ENCODE measurements at places on chromosomes 2 and 18. TPM values are rescaled to one million over a fixed set of nuclear protein-coding genes. Genes with fewer than 3 reads are reported as not detected.

The AP1S3 gene
- 4.5 TPM for total RNA-seq

The FAM110C gene
- total RNA-seq = 1.3 TPM

- H3K4me3 ChIP-seq = no peak overlapping the region
- no peaks in the 10 kb centered on the region for H3K27me3 ChIP-seq
- no peaks in the 10 kb centered on the region for H3K36me3 ChIP-seq
- DNase-seq = no peak
Measured at GRCh38 chr18:21298351-21298750, 56.3 kb downstream of the GREB1L start.

The KLHL41 gene
- not detected for total RNA-seq

The CELF4 gene
- total RNA-seq = not detected

GRCh38 chr2:46794693-46795317 is 120.8 kb downstream of the MCFD2 start:
- no peaks in the 10 kb centered on the region for H3K36me3 ChIP-seq
- no peak overlapping the region for H3K27ac ChIP-seq
- DNase-seq = no peak
- no peaks in the 10 kb centered on the region for H3K4me1 ChIP-seq
- H3K27me3 ChIP-seq = no peaks in the 10 kb centered on the region
- no peak overlapping the region for H3K4me3 ChIP-seq

- DNase-seq = peak; percentile 58
- peak overlapping the region; percentile 97 for H3K4me3 ChIP-seq
- peaks cover 9% of the 10 kb centered on the region for H3K4me1 ChIP-seq
- peaks cover 5% of the 10 kb centered on the region for H3K36me3 ChIP-seq
Measured at GRCh38 chr2:86623043-86623493, 597 bp downstream of the RNF103 start.

DNA sequence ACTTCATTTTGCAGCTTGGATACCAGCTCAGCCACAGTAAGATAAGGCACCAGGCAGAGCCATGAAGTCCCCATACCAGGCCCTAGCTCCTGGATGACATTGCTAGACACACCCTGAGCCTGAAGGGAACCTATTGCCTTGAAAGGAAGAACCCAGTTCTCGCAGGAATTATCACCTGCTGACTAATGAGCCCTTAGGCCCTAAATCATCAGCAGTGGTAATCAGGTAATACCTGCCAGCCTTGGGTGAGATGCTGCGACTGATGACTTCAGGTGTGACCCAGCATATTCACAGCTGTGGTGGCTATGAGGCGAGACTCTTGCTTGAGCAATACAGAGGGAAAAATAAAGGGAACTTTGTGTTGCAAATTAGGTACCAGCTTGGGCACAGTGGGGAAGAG is 24.9 kb downstream of the CLK1 start:
- no peaks in the 10 kb centered on the region for H3K4me1 ChIP-seq
- no peaks in the 10 kb centered on the region for H3K27me3 ChIP-seq
- no peak overlapping the region for H3K4me3 ChIP-seq
- no peak for DNase-seq
- no peaks in the 10 kb centered on the region for H3K36me3 ChIP-seq
- no peak overlapping the region for H3K27ac ChIP-seq

GRCh38 chr18:6652098-6652497 is 77.4 kb upstream of the ARHGAP28 start:
- H3K27ac ChIP-seq = no peak overlapping the region
- DNase-seq = no peak
- H3K27me3 ChIP-seq = no peaks in the 10 kb centered on the region
- no peak overlapping the region for H3K4me3 ChIP-seq
- H3K4me1 ChIP-seq = no peaks in the 10 kb centered on the region

DNA sequence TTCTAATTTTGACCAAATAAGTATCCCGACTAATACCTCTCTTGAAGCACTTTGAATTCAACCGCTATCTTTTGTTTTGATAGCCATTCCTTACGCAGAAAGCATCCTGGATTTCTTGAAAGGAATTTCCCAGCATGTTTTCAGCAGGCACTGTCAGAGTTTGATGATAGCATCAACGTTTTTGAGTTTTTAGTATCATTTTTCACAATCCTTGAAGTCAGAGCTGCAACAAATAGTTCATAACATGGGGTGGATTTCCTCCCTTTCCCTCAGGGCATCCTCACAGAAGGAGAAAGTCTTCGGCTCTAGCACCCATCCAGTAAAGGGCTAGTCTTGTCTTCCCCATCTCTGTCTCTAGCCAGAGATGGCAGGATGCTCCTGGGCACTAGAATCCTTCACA is 46.2 kb downstream of the ANKRD44 start:
- H3K27me3 ChIP-seq = no peaks in the 10 kb centered on the region
- no peak overlapping the region for H3K4me3 ChIP-seq
- H3K4me1 ChIP-seq = peaks cover 53% of the 10 kb centered on the region
- peak overlapping the region; percentile 47 for H3K27ac ChIP-seq
- no peaks in the 10 kb centered on the region for H3K36me3 ChIP-seq
- no peak for DNase-seq

The CNGA3 gene
- not detected for total RNA-seq

- H3K4me1 ChIP-seq = no peaks in the 10 kb centered on the region
- no peak overlapping the region for H3K27ac ChIP-seq
- H3K27me3 ChIP-seq = no peaks in the 10 kb centered on the region
- H3K4me3 ChIP-seq = no peak overlapping the region
- no peak for DNase-seq
- H3K36me3 ChIP-seq = no peaks in the 10 kb centered on the region
Measured at GRCh38 chr2:131584380-131584779, 56.7 kb downstream of the CCDC74A start.

GRCh38 chr2:210617732-210618330 is 61.4 kb downstream of the CPS1 start:
- no peaks in the 10 kb centered on the region for H3K4me1 ChIP-seq
- H3K4me3 ChIP-seq = no peak overlapping the region
- H3K27ac ChIP-seq = no peak overlapping the region
- H3K27me3 ChIP-seq = no peaks in the 10 kb centered on the region

- DNase-seq = no peak
- no peaks in the 10 kb centered on the region for H3K36me3 ChIP-seq
- H3K4me1 ChIP-seq = no peaks in the 10 kb centered on the region
- no peak overlapping the region for H3K4me3 ChIP-seq
- H3K27me3 ChIP-seq = no peaks in the 10 kb centered on the region
Measured at GRCh38 chr18:76130845-76131244, 364.2 kb downstream of the ZNF516 start.

- H3K27me3 ChIP-seq = no peaks in the 10 kb centered on the region
- H3K27ac ChIP-seq = no peak overlapping the region
- H3K4me1 ChIP-seq = no peaks in the 10 kb centered on the region
Measured at GRCh38 chr2:219857751-219858150, 230.3 kb downstream of the SLC4A3 start.

DNA sequence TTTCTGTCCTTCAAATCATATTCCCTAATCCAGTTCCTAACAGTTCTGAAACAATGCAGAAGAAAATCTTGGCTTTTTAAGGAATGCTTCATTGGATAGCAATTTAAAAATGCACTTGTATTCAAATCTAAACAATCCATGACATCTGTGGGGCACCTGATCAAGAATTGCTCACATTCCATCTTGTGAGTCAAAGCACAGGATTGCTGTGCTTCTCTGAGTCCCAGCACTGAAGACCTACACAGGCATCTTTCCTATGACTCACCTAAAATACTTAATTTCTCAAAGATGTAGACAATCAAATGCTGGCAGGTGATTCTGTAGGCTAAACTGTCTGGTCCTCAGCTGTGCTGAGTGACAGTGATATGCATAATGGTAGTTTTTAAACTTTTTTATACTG is 10.1 kb upstream of the ATP8B1 start:
- no peaks in the 10 kb centered on the region for H3K36me3 ChIP-seq
- no peak for DNase-seq
- no peaks in the 10 kb centered on the region for H3K4me1 ChIP-seq
- no peaks in the 10 kb centered on the region for H3K27me3 ChIP-seq

- no peaks in the 10 kb centered on the region for H3K36me3 ChIP-seq
- no peak overlapping the region for H3K4me3 ChIP-seq
- no peaks in the 10 kb centered on the region for H3K4me1 ChIP-seq
- DNase-seq = no peak
Measured at GRCh38 chr2:63692002-63692606, 103.3 kb downstream of the MDH1 start.

- H3K36me3 ChIP-seq = no peaks in the 10 kb centered on the region
- no peak overlapping the region for H3K4me3 ChIP-seq
- DNase-seq = no peak
- H3K4me1 ChIP-seq = no peaks in the 10 kb centered on the region
- no peak overlapping the region for H3K27ac ChIP-seq
- no peaks in the 10 kb centered on the region for H3K27me3 ChIP-seq
Measured at GRCh38 chr2:173657996-173658717, 303.5 kb downstream of the CDCA7 start.

The CRYGC gene
- total RNA-seq = not detected

DNA sequence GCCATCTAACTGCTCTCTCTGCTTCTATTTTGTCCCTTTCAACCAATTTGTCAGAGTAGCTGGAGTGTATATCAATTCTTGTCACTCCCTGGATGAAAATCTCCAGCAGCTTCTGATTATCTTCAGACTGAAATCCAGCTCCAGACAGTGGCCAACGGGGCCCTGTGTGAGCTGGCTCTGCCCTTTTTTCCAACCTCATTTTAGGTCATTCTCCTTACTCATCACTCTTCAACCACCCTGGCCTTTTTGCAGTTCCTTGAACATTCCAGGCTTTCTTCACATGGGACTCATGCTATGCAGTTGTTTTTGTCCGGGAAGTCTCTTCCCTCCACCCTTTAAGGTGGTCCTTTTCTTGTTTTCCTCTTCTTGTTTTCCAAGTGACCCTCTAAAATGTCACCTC is 15.4 kb upstream of the FAP start:
- no peaks in the 10 kb centered on the region for H3K36me3 ChIP-seq
- DNase-seq = no peak
- no peaks in the 10 kb centered on the region for H3K27me3 ChIP-seq

The GBX2 gene
- not detected for total RNA-seq

- DNase-seq = no peak
- no peaks in the 10 kb centered on the region for H3K36me3 ChIP-seq
- no peak overlapping the region for H3K27ac ChIP-seq
- H3K4me1 ChIP-seq = no peaks in the 10 kb centered on the region
- no peak overlapping the region for H3K4me3 ChIP-seq
Measured at GRCh38 chr2:45957533-45958227, 306.2 kb downstream of the PRKCE start.

GRCh38 chr2:71517851-71518250 is 64.5 kb downstream of the DYSF start:
- H3K27ac ChIP-seq = no peak overlapping the region
- H3K4me1 ChIP-seq = no peaks in the 10 kb centered on the region
- H3K4me3 ChIP-seq = no peak overlapping the region
- no peaks in the 10 kb centered on the region for H3K27me3 ChIP-seq
- no peak for DNase-seq

GRCh38 chr18:10336749-10337350 is 117.6 kb upstream of the APCDD1 start:
- no peaks in the 10 kb centered on the region for H3K36me3 ChIP-seq
- H3K27me3 ChIP-seq = no peaks in the 10 kb centered on the region
- H3K27ac ChIP-seq = no peak overlapping the region
- H3K4me3 ChIP-seq = no peak overlapping the region

GRCh38 chr2:164285576-164285975 is 335.7 kb downstream of the GRB14 start:
- H3K36me3 ChIP-seq = no peaks in the 10 kb centered on the region
- H3K27me3 ChIP-seq = no peaks in the 10 kb centered on the region
- H3K27ac ChIP-seq = no peak overlapping the region
- no peak for DNase-seq
- no peak overlapping the region for H3K4me3 ChIP-seq

- no peak for DNase-seq
Measured at GRCh38 chr2:199025146-199025545, 432.6 kb downstream of the SATB2 start.

GRCh38 chr2:236688563-236689392 is 119.2 kb downstream of the ACKR3 start:
- H3K27me3 ChIP-seq = no peaks in the 10 kb centered on the region
- H3K4me3 ChIP-seq = no peak overlapping the region
- H3K4me1 ChIP-seq = no peaks in the 10 kb centered on the region
- no peaks in the 10 kb centered on the region for H3K36me3 ChIP-seq
- no peak for DNase-seq

- H3K4me1 ChIP-seq = peaks cover 59% of the 10 kb centered on the region
- peak overlapping the region; percentile 92 for H3K27ac ChIP-seq
- peaks cover 15% of the 10 kb centered on the region for H3K36me3 ChIP-seq
- H3K4me3 ChIP-seq = peak overlapping the region; percentile 80
- DNase-seq = no peak
Measured at GRCh38 chr2:144512891-144513351, 7.0 kb downstream of the ZEB2 start.

DNA sequence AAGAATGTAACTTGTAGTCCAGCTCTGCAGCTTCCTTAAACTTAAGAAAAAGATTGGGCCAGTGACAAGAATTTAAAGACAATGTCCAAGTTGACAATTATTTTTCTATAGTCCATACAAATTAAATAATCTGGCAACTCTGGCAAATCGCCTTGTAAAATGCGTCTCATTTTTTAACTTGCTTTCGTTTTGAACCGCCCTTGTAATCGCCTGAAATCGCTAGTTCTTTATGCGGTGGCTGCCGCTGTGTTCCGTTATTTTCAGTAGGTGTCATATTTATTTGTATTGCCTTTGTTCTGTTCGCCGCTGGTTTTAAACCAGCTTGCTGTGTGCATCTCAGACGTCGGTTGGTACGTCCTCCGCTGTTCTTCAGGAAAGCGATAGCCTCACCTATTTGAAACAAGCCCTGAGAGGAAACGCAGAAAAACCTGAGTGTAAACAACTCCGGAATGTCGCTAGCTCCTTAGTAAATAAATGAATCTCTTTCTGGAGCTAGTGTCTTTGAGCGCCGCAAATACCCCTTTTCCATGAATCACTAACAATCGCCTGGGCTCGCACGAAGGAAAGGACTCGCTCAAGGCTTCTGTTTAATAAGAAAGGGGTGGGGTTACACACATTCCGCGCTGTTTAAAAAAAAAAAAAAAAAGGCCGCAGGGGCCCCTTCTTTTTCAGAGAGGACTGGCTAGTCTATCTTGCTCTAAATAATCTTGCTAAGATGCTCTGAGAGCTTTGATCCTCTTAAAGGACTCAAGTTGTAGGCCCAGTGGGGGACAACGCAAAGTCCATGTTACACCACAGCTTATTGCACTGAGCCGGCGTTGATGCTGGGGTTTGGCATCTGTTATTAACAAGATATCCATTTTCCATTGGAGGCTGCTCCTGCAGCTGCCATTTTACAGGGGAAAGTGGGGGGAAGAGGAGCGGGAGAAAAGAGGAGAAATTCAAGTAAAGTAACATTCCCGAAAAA is 3.0 kb downstream of the HOXD8 start:
- DNase-seq = peak; percentile 55
- no peak overlapping the region for H3K27ac ChIP-seq
- H3K27me3 ChIP-seq = peaks cover 79% of the 10 kb centered on the region
- no peaks in the 10 kb centered on the region for H3K36me3 ChIP-seq
- no peak overlapping the region for H3K4me3 ChIP-seq
- H3K4me1 ChIP-seq = peaks cover 36% of the 10 kb centered on the region

DNA sequence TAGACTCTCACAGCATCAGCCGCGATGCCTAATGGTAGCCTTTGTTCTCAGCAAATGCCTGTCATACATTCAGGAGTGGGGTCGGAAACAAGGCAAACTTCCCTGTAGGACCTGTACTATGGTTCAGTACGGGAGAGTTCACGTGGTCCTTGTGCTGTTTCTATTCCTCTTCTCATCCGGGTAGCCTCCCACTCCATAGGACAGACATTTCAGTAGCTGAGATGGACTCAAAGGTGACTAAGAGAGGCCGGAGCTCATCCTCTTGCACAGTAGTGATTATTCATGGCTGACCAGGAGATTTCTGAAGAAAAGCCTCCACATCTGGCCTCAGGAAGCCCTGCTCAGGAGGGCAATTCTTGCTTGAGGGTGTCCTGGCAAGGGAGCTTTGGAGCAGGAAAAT is 117.8 kb upstream of the SPRED2 start:
- H3K36me3 ChIP-seq = no peaks in the 10 kb centered on the region
- H3K4me3 ChIP-seq = no peak overlapping the region
- no peak overlapping the region for H3K27ac ChIP-seq
- no peaks in the 10 kb centered on the region for H3K27me3 ChIP-seq
- DNase-seq = no peak

The MATN3 gene
- not detected for total RNA-seq

Measured in natural killer cell (primary cell).